Right renal pelvis (tissue), 4 donors: ENCODE measurements at places on chromosomes 13 and 19. TPM values are rescaled to one million over a fixed set of nuclear protein-coding genes. Genes with fewer than 3 reads are reported as not detected.

The CD33 gene
- 1.6 TPM for polyA plus RNA-seq

The IGFLR1 gene
- polyA plus RNA-seq: 2.3 TPM

The WASF3 gene
- polyA plus RNA-seq: 55.6 TPM

The LAIR1 gene
- polyA plus RNA-seq: 5.6 TPM

The ACP7 gene
- 0.65 TPM for polyA plus RNA-seq

The ZNF813 gene
- polyA plus RNA-seq: 8.3 TPM
